ENCODE measurements at places on chromosomes 6 and 20. TPM values are rescaled to one million over a fixed set of nuclear protein-coding genes. Genes with fewer than 3 reads are reported as not detected.
A peak's percentile ranks its signal among the peaks of the same experiment; 100 is the strongest.

The BFSP1 gene
- total RNA-seq: 0.18 TPM

The SCRT2 gene
- total RNA-seq: not detected

GRCh38 chr6:21265034-21265729, 328.4 kb upstream of the SOX4 start:
- H3K4me1 ChIP-seq: peaks cover 25% of the 10 kb centered on the region
- H3K27me3 ChIP-seq: no peaks in the 10 kb centered on the region
- DNase-seq: peak; percentile 43
- H3K27ac ChIP-seq: peak overlapping the region; percentile 72
- H3K4me3 ChIP-seq: no peak overlapping the region

GRCh38 chr6:147909640-147910039, 401.1 kb downstream of the SAMD5 start:
- H3K4me1 ChIP-seq: no peaks in the 10 kb centered on the region
- no peaks in the 10 kb centered on the region for H3K36me3 ChIP-seq
- H3K27me3 ChIP-seq: no peaks in the 10 kb centered on the region
- H3K27ac ChIP-seq: no peak overlapping the region
- no peak overlapping the region for H3K4me3 ChIP-seq

DNA sequence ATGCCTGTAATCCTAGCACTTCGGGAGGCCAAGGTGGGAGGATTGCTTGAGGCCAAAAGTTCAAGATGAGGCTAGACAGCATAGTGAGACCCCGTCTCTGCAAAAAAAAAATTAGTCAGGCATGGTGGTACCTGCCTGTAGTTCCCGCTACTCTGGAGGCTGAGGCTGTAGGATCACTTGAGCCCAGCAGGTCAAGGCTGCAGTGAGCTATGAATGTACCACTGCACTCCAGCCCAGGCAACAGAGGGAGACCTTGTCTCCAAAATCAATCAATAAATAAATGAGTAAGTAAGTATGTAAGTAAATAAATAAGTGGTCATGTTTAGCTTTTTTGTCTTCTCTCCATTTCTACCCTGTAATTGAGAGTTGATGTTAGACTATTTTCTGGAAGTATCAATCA, 336.8 kb downstream of the FARS2 start:
- H3K36me3 ChIP-seq: no peaks in the 10 kb centered on the region
- no peak for DNase-seq
- H3K4me1 ChIP-seq: no peaks in the 10 kb centered on the region
- no peaks in the 10 kb centered on the region for H3K27me3 ChIP-seq

DNA sequence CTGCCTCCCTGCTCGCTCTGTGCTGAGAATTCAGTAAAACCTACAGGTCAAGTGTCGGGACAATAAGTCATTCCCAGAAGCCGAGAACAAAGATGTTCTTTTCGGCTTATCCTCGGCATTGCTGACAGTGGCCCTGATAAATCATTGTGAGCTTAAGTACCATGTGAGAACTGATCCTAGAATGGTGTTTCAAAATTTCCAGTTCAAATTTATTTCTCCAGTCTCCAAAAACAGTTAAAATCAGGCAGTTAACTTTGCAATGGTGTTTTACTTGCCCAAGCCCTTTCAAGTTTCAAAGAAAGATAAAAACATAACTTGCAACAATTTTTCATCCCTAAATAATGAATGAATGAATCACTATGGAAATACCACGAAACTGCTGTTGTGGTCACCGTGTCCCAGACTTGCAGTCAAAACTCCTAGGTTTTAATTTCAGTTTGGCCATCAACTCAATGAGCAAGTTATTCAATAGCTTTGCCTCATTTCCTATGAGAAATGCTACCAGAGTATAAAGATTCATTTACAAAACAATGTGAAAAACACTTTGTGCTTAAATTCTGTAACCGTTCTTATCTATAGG, 4.3 kb downstream of the ATP5F1E start:
- peaks cover 61% of the 10 kb centered on the region for H3K36me3 ChIP-seq
- H3K4me1 ChIP-seq: peaks cover 60% of the 10 kb centered on the region
- no peak overlapping the region for H3K4me3 ChIP-seq
- no peak for DNase-seq
- H3K27me3 ChIP-seq: no peaks in the 10 kb centered on the region
- H3K27ac ChIP-seq: peak overlapping the region; percentile 50
